ENCODE measurements at places on chromosomes 6 and 20. TPM values are rescaled to one million over a fixed set of nuclear protein-coding genes. Genes with fewer than 3 reads are reported as not detected.

The OR14J1 gene
- total RNA-seq, result not detected

The CST2 gene
- total RNA-seq, result not detected

The REM1 gene
- total RNA-seq, result 2.8 TPM

DNA sequence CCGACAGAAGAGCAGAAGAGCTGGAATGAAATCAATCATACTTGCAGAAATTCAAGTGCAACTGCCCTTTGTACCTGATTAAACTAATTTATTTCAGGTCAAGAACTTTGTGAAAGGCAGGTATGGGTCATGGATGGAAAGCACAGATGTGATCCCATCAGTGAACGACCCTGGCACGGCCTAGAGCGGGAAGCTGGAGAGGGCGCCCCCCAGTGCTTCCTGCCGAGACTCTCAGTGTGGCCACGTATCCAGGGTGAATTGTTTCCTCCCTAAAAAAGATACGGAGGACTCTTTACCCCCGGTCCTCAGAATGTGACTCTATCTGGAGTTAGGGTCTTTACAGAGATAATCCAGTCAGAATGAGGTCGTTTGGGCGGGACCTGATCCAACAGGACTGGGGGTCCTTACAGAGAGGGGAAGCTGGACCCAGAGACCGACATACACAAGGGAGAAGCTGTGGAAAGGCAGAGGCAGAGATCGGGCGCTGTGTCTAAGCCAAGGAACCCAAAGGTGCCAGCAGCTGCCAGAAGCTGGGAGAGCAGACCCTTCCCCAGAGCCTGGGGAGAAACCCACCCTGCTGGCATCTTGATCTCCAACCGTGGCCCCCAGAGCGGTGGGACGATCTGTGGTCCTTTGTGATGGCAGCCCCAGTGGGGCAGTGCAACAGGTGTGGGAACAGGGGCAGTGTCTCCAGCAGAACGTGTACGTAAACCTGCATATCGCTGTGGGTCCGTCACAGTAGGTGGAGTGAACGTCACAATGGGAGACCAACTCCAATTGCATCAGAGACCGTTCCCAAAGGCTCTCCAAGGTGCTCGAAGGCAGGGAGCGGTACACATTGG lies 91.9 kb downstream of the TAF4 start:
- H3K4me3 ChIP-seq, result no peak overlapping the region
- H3K36me3 ChIP-seq, result peaks cover 6% of the 10 kb centered on the region
- no peaks in the 10 kb centered on the region for H3K4me1 ChIP-seq
- no peak for DNase-seq

DNA sequence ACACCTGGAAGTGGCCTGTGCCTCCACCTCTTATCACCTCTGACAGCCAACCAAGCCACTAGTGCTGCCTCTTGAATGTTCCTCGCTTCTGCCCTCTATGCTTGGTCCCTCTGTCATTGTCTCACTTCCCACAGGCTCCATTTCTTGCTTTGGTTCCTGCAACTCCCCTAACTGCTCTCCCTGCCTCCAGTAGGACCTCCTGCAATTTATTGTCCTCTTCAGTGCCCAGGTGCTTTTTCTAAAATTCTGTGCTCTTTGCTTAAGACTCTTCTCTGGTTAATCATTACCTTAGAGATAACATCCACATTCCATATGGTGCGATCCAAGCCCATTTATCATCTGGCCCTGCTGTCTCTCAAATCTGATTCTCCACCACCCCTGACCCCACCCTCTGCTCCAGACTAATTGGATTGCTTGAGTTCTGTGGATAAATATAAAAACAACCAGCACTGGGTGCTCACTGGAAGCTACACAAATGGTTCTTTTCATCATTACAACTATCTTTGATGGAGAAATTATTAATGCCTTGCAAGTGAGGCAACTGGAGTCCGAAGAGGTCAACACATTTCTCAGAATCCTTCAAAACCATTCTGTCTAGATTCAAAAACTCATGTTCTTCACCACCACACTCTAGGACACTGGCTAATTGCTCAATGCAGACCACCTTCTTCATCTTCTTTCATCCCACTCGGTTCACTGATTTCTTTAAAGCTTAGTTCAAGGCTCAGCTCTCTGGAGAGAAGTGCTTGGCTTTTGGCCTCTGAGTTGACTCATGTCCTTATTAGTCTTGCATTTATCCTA lies 47.2 kb downstream of the FOXA2 start:
- peaks cover 6% of the 10 kb centered on the region for H3K36me3 ChIP-seq
- no peak overlapping the region for H3K27ac ChIP-seq
- no peaks in the 10 kb centered on the region for H3K4me1 ChIP-seq
- H3K27me3 ChIP-seq, result peaks cover 6% of the 10 kb centered on the region
- H3K4me3 ChIP-seq, result no peak overlapping the region

DNA sequence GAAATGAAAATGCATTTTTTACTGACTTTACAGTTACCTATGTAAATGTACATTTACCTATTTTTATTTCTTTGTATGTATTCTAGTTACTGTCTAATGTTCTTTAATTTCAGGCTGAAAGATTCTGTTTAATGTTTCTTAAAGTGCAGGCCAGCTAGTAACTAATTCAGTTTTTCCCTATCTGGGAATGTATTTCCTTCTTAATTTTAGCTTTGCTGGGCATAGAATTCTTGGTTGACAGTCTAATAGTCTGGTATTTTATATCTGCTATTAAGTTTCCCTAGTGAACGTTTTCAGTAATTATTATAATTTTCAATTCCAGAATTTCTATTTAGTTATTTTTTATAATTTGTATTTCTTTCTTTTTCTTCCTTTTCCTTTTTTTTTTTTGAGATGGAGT lies 186.0 kb upstream of the NOX3 start:
- H3K27me3 ChIP-seq, result no peaks in the 10 kb centered on the region
- H3K4me1 ChIP-seq, result peaks cover 2% of the 10 kb centered on the region
- DNase-seq, result no peak

Measured in glutamatergic neuron (in vitro differentiated cells).